ENCODE measurements at places on chromosomes 2 and 18. TPM values are rescaled to one million over a fixed set of nuclear protein-coding genes. Genes with fewer than 3 reads are reported as not detected.

GRCh38 chr2:28052691-28053090 lies 162.2 kb downstream of the BABAM2 start:
- DNase-seq, result no peak
- no peaks in the 10 kb centered on the region for H3K27me3 ChIP-seq
- no peaks in the 10 kb centered on the region for H3K36me3 ChIP-seq
- peaks cover 8% of the 10 kb centered on the region for H3K4me1 ChIP-seq
- H3K27ac ChIP-seq, result no peak overlapping the region

DNA sequence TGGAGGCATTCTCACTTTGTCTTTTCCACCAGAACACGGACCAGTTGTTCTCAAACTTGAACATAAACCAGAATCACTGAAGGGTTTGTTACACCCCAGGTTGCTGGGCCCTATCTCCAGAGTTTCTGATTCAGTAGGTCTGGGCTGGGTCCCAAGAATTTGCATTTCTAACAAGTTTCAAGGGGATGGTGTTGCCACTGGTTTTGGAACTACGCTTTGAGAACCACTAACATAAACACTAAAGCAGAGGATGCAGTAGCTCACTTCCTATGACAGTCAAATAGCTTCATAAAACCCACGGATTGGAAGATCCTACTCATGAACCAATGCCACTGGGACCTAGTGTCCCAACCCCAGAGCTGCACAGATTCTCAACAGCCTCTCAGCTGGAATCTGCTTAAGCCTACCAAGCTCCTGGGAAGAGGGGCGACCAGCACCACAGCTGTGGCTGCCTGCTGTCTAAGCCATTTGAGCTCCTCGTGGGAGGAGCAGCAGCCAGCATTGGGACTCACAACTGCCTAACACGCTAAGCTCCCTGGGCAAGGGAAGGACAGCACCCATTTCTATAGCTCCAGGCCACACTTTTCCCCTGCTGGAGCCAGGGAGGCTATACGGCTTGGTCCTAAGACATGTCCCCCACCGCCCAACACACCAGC lies 62.5 kb downstream of the C1D start:
- H3K27ac ChIP-seq, result no peak overlapping the region
- no peak for DNase-seq
- no peaks in the 10 kb centered on the region for H3K27me3 ChIP-seq
- no peaks in the 10 kb centered on the region for H3K4me1 ChIP-seq
- H3K4me3 ChIP-seq, result no peak overlapping the region

DNA sequence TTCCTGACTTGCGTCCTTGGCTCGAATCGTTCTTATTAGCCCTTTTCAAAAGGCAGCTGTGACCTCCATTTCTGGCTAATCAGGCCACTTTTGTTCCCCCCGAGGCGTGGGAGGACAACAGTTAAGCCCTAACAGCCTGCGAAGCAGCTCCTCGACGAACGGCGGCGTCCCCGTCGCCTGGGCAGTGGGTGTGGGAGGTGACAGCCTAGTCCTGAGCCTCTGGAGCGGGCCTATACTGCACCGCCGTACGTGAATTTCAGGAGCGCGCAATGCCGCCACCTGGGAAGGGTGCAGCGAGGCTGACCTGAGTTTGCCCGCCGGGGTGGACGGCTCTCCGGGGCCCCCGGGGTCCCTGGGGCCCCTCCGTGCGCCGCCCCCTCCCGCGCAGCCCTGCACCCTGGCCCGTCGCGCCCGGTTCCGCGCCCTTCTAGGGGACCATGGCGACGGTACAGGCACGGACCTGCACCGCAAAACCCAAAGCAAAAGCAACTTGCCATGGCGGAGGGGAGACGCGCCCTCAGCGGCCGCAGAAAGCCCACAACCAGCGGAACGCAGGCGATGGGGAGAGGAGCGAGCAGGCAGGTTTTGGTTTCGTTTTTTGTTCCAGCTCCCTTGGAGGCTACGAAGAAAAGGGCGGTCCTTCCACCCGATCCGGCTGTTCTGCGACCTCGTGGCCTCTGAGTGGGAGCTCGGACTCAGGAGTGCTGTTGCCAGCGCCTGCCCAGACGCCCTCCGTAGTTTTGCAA lies at the start of gene RBM43:
RBM43 (minus strand) TSS at position 633 of the 746 bp plus-strand sequence; CDS start at position 497, 136 bp downstream.
- H3K36me3 ChIP-seq, result no peaks in the 10 kb centered on the region
- peak; percentile 91 for DNase-seq
- peak within 1 kb of the TSS; percentile 99 for H3K27ac ChIP-seq
- H3K27me3 ChIP-seq, result no peaks in the 10 kb centered on the region

DNA sequence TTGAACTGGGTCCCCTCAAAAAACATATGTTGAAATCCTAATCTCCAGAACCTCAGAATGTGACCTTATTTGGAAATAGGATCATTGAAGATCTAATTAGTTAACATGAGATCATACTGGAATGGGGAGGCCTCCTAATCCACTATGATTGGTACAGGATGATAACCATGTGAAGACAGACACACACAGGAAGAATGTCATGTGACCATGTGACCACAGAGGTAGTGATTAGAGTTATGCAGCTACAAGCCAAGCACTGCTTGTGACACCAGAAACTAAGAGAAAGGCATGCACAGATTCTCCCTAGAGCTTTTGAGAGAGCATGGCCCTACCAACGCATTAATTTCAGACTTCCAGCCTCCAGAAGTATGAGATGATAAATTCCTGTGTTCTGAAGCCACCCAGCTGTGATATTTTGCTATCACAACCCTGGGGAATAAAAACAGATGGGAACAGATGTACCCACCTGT lies 47.0 kb upstream of the TGIF1 start:
- no peaks in the 10 kb centered on the region for H3K27me3 ChIP-seq
- peak; percentile 32 for DNase-seq
- H3K4me3 ChIP-seq, result no peak overlapping the region
- peak overlapping the region; percentile 40 for H3K27ac ChIP-seq
- peaks cover 4% of the 10 kb centered on the region for H3K4me1 ChIP-seq

DNA sequence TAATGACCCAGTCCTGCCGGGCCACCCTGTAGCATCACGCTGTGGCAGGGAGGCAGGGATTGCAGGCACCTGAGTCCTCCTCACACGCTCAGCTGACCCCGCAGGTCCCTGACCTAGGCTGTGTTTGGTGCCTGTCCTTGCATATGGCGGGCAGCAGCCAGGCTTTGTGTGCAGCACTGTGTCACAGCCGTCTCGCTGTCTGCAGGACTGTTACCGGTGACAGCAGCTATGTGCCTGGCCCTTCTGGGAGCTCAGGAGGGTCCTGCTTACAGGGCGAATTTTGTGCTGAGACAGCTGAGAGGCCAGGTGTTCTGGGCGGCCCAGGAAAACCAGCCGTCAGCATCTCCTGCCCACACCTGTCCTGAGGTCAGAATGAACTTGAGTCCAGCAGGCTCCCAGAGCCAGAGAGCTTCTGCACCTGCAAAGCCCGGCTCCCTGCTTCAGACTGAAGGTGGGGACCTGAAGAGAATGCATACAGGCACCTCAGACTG lies 10.4 kb upstream of the ARID5A start:
- H3K27me3 ChIP-seq, result no peaks in the 10 kb centered on the region
- no peak for DNase-seq
- H3K4me3 ChIP-seq, result no peak overlapping the region
- H3K36me3 ChIP-seq, result no peaks in the 10 kb centered on the region

DNA sequence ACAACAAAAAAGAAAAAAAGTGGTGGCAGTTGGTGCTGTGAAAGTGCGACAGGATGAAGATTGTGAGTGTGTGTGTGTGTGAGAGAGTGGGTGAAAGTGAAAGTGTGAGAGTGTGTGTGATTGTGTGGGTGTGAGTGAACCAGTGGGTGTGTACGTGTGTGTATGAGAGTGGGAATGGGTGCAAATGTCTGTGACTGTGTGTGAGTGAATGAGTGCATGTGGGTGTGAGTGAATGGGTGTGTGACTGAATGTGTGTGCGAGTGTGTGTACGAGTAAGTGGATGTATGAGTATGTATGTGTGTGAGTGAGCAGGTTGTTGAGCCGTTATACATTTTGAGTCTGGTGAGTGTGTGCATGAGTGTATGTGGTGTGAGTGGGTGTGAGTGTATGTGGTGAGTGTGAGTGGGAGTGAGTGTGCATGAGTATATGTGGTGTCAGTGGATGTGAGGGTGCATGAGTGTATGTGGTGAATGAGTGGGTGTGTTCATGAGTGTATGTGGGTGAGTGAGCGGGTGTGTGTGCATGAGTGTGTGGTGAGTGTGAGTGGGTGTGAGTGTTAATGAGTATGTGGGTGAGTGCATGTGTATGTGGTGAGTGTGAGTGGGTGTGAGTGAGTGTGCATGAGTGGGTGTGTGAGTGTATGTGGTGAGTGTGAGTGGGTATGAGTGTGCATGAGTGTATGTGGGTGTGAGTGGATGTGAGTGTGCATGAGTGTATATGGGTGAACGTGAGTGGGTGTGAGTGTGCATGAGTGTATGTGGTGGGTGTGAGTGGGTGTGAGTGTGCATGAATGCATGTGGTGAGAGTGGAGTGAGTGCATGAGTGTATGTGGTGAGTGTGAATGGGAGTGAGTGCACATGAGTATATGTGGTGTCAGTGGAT lies 69.3 kb upstream of the HPCAL1 start:
- no peaks in the 10 kb centered on the region for H3K36me3 ChIP-seq
- H3K4me1 ChIP-seq, result peaks cover 10% of the 10 kb centered on the region
- no peaks in the 10 kb centered on the region for H3K27me3 ChIP-seq
- H3K27ac ChIP-seq, result no peak overlapping the region
- no peak for DNase-seq
- no peak overlapping the region for H3K4me3 ChIP-seq

GRCh38 chr2:15456352-15456751 lies 104.8 kb downstream of the NBAS start:
- no peak overlapping the region for H3K27ac ChIP-seq
- peaks cover 5% of the 10 kb centered on the region for H3K4me1 ChIP-seq
- no peaks in the 10 kb centered on the region for H3K36me3 ChIP-seq
- no peak for DNase-seq
- no peak overlapping the region for H3K4me3 ChIP-seq

- peaks cover 25% of the 10 kb centered on the region for H3K4me1 ChIP-seq
- H3K4me3 ChIP-seq, result no peak overlapping the region
- H3K27me3 ChIP-seq, result no peaks in the 10 kb centered on the region
- no peak overlapping the region for H3K27ac ChIP-seq
These were observed 38.3 kb downstream of the LRRFIP1 start for GRCh38 chr2:237665713-237666143.

GRCh38 chr2:218032336-218033171 lies 29.8 kb upstream of the TNS1 start:
- no peaks in the 10 kb centered on the region for H3K36me3 ChIP-seq
- peaks cover 10% of the 10 kb centered on the region for H3K4me1 ChIP-seq
- no peak for DNase-seq
- peaks cover 22% of the 10 kb centered on the region for H3K27me3 ChIP-seq
- H3K4me3 ChIP-seq, result no peak overlapping the region
- H3K27ac ChIP-seq, result no peak overlapping the region

- no peak overlapping the region for H3K4me3 ChIP-seq
- no peak overlapping the region for H3K27ac ChIP-seq
- H3K36me3 ChIP-seq, result no peaks in the 10 kb centered on the region
- no peak for DNase-seq
- H3K27me3 ChIP-seq, result no peaks in the 10 kb centered on the region
- no peaks in the 10 kb centered on the region for H3K4me1 ChIP-seq
These were observed 155.3 kb downstream of the RAD51AP2 start for GRCh38 chr2:17362956-17363355.

DNA sequence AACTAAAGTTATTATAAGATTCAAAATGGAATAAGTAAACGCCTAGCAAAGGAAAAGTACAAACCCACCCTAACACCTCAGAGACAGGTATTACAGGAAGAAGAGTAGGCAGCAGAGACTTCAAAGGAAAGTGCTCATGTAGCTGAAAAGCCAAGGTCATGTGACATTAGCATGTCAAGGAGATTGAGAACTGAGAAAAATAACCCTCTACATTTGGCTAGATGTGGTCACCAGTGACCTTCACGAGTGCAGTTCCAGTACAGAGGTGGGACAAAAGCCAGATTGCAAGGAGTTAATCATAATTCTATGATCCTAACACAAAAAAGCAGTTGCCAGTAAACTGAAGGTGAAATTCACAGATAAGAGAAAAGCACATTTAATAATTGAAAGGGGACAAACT lies 252.7 kb downstream of the ZEB2 start:
- no peak overlapping the region for H3K27ac ChIP-seq
- H3K4me3 ChIP-seq, result no peak overlapping the region
- H3K4me1 ChIP-seq, result no peaks in the 10 kb centered on the region

DNA sequence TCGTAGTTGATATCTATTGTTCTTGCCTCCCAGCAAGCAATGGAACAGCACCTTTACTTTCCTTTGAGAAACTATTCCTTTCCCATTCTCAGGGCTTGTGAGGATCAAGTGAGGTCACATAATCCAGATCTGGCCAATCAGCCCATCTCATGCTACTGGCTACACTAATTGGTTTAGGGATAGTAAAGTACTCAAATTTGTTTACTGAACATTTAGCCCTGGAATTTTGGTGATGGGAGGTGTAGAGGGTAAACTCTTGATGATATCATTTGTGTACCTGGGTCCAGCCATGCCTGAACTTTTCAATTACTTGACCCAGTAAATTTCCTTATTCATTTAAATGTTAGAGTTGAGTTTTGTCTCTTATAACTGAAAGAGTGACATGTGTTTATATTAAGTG lies 195.8 kb upstream of the TNP1 start:
- DNase-seq, result no peak

GRCh38 chr2:23556929-23557328 lies 171.9 kb downstream of the KLHL29 start:
- no peak overlapping the region for H3K4me3 ChIP-seq
- H3K4me1 ChIP-seq, result no peaks in the 10 kb centered on the region
- no peak overlapping the region for H3K27ac ChIP-seq
- no peaks in the 10 kb centered on the region for H3K27me3 ChIP-seq
- no peak for DNase-seq

- peak overlapping the region; percentile 71 for H3K27ac ChIP-seq
- no peaks in the 10 kb centered on the region for H3K4me1 ChIP-seq
- peak; percentile 38 for DNase-seq
These were observed 4.2 kb downstream of the UGT1A1 start for GRCh38 chr2:233764264-233764663.

- DNase-seq, result no peak
- H3K27ac ChIP-seq, result no peak overlapping the region
- no peaks in the 10 kb centered on the region for H3K4me1 ChIP-seq
- no peaks in the 10 kb centered on the region for H3K36me3 ChIP-seq
- no peaks in the 10 kb centered on the region for H3K27me3 ChIP-seq
- no peak overlapping the region for H3K4me3 ChIP-seq
These were observed 207.1 kb downstream of the TMX3 start for GRCh38 chr18:68507781-68508180.

GRCh38 chr2:136376798-136377211 lies 258.9 kb upstream of the CXCR4 start:
- H3K27ac ChIP-seq, result no peak overlapping the region
- H3K27me3 ChIP-seq, result no peaks in the 10 kb centered on the region
- no peaks in the 10 kb centered on the region for H3K4me1 ChIP-seq
- H3K36me3 ChIP-seq, result no peaks in the 10 kb centered on the region

- H3K4me3 ChIP-seq, result no peak overlapping the region
- no peaks in the 10 kb centered on the region for H3K36me3 ChIP-seq
- no peak for DNase-seq
- H3K4me1 ChIP-seq, result no peaks in the 10 kb centered on the region
- no peaks in the 10 kb centered on the region for H3K27me3 ChIP-seq
These were observed 8.6 kb downstream of the SGO2 start for GRCh38 chr2:200534572-200534971.

The DOCK10 gene
- 1.1 TPM for polyA plus RNA-seq

The BIN1 gene
- polyA plus RNA-seq, result 113 TPM

The TIGD1 gene
- polyA plus RNA-seq, result 6.2 TPM

The ACTG2 gene
- 44.5 TPM for polyA plus RNA-seq

The PLEK gene
- 0.72 TPM for polyA plus RNA-seq

The TPGS2 gene
- 83.0 TPM for polyA plus RNA-seq

The EPB41L3 gene
- 22.9 TPM for polyA plus RNA-seq

The PROM2 gene
- 2.6 TPM for polyA plus RNA-seq

The PLGLB1 gene
- polyA plus RNA-seq, result 9.8 TPM

The MROH2A gene
- polyA plus RNA-seq, result not detected

The LYPD1 gene
- polyA plus RNA-seq, result 17.4 TPM

The ALPG gene
- polyA plus RNA-seq, result 0.08 TPM

The SAG gene
- polyA plus RNA-seq, result not detected

Measured in hepatocyte (in vitro differentiated cells).